ENCODE measurements at places on chromosomes 7 and 10.

DNA sequence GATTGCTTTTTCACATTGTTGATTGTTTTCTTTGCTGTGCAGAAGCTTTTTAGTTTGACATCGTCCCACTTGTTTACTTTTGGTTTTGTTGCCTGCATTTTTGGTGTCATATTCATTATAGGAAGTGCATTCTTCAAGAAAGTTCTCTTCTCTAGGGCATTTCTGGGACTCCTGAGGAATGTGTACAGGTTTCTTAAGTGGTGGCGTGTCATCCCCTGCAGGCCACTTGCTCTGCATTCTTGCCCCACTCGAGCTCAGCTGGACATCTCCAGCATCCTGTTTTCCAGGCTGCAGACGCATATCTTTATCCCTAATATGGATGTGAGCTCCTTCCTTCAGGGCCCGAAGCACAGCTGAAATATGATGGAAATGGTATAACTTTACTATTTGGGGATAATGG is 255.6 kb upstream of the HABP2 start:
- H3K4me1 ChIP-seq = peaks cover 2% of the 10 kb centered on the region
- H3K27me3 ChIP-seq = no peaks in the 10 kb centered on the region
- H3K4me3 ChIP-seq = no peak overlapping the region
- no peak for DNase-seq

DNA sequence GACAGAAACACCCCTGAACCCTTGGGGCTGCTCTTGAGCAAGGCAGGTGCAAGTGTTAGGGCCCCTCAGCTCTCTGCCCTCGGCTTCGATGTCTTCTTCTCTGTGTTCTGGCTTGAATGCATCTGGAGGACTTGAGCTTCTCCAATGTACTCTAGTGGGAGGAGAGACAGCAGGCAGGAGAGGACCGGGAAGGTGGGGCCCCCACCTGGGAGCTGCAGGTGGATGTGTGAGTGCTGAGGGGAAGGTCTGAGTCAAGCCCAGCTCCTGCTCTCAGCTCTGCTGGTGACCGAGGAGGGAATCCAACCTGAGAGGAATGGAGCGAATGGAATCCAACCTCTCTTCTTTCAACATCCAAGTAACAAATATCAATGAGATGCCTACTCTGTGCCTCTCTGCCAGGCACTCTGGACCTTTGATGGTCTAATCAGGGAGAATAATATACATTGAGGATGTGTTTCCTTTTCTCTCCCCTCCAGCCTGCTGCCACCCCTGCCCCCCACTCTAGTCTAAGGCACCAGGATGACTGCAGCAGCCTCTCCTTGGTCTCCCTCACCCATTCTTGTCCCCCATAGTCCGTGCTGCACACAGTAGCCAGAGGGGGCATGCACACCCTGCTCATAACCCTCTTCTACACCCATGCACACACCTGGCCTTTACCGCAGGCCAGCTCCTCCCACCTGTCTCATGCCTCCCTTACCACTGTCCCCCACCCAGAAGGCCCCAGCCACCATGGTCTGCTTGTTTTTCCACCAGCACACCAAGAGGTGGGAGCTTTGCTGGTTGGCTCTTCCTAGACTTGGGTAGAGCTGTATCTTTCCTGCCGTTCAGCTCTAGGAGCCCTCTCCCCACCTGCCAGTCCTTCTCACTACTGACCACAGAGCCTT is 13.6 kb downstream of the TBATA start:
- H3K27ac ChIP-seq = no peak overlapping the region
- H3K4me3 ChIP-seq = no peak overlapping the region
- H3K4me1 ChIP-seq = no peaks in the 10 kb centered on the region

DNA sequence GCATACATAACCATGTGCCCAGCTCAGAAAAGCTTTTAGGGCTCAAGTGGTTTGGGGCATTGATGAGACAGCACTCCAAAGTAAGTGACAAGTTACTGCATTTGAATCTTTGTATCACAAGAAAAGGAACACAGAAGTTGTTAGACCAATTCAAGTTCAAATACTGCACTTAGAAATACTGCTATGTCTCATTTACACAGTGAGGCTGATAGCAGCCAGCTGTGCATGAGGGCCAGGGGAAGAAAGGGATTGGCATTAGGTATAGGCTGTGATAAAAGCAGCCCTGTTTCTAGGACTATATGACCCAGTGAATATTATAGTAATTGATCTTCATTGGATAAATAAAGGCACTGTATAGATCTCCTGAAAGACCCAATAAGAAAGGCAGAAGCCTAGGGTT is 197.8 kb upstream of the SORCS1 start:
- no peaks in the 10 kb centered on the region for H3K27me3 ChIP-seq
- no peaks in the 10 kb centered on the region for H3K4me1 ChIP-seq
- no peaks in the 10 kb centered on the region for H3K36me3 ChIP-seq
- no peak for DNase-seq
- no peak overlapping the region for H3K4me3 ChIP-seq

DNA sequence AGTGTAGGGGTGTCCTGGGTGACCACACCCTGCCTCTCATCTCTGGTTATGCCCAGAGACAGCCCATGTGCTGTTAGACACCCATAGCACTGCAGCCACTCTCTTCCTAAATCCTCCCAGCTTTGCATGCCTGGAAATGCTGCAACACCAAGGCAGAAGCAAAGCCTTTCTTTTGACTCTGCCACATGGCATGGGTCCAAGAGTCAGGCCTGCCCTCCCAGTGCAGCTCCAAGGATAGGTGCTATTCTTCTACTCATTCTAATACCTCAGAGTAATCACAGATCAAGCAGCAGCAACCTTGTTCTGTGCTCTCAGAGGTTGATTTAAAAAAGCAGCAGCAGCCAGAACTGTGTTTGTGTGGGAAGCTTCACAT is 23.4 kb downstream of the FRMPD2 start:
- no peaks in the 10 kb centered on the region for H3K36me3 ChIP-seq
- H3K4me1 ChIP-seq = peaks cover 11% of the 10 kb centered on the region
- no peak for DNase-seq

DNA sequence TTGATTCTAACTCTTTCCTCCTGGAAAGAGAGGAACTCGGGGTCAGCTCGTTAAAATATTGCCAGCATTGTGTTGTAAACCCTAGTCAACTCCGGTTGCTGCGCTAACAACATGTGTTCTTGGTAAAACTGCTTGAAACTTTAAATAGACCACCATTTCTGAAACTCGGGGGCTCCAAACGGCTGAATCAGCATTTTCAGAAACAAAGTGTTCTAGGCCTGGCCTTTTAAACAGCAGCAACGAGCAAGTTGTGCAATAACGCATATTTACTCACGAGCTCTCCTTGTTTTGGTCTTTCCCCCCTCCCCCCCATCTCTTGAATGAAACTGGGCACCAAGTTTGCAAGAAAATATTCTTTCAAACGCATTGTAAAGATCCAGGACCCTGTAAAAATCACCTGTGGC is 9.2 kb upstream of the GRB10 start:
- no peak for DNase-seq
- H3K27ac ChIP-seq = no peak overlapping the region
- H3K27me3 ChIP-seq = peaks cover 15% of the 10 kb centered on the region

GRCh38 chr7:159107161-159107892 is 37.3 kb downstream of the VIPR2 start:
- H3K4me1 ChIP-seq = no peaks in the 10 kb centered on the region
- H3K27me3 ChIP-seq = peaks cover 38% of the 10 kb centered on the region
- H3K36me3 ChIP-seq = no peaks in the 10 kb centered on the region
- no peak overlapping the region for H3K4me3 ChIP-seq
- no peak for DNase-seq
- no peak overlapping the region for H3K27ac ChIP-seq

DNA sequence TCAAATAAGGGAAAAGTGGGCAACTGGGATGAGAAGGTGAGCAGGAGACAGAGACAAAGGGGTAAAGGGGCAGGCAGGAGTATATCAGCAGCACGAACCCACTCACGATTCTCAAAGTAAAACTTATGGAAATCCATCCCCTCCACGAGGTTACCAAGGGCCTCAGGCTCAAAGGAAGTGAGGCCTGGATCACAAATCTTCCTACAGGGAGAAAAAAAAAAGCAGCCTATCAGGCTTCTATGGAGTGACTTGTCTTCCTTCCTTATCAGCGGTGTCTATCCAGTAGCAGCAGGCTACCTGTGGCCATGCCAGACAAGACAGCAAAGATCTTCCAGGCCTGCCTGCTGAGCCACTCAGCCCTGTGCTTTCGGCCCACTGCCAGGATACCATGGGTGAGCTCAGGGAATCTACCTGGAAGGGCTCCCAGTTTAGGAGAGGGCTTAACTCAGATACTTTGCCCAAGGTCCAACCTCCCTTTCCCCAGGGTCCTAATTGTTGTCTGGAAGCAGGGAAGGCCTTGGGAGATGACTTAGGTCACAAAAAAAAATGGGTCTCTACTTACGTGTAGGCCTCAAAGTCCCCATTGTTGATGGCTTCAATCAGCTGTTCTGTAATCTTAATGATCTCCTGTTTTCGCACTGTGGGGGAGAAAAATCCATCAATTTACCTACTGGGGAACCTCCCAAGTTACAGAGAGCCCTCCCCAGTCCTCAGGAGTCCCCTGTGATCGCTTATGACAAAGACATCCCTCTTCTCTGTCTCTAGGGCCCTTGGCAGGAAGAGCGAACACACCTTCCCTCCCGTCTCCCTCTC is 5.7 kb upstream of the NDST2 start:
- H3K4me1 ChIP-seq = no peaks in the 10 kb centered on the region
- DNase-seq = no peak
- H3K27ac ChIP-seq = no peak overlapping the region
- no peaks in the 10 kb centered on the region for H3K27me3 ChIP-seq
- peaks cover 14% of the 10 kb centered on the region for H3K36me3 ChIP-seq
- H3K4me3 ChIP-seq = no peak overlapping the region

DNA sequence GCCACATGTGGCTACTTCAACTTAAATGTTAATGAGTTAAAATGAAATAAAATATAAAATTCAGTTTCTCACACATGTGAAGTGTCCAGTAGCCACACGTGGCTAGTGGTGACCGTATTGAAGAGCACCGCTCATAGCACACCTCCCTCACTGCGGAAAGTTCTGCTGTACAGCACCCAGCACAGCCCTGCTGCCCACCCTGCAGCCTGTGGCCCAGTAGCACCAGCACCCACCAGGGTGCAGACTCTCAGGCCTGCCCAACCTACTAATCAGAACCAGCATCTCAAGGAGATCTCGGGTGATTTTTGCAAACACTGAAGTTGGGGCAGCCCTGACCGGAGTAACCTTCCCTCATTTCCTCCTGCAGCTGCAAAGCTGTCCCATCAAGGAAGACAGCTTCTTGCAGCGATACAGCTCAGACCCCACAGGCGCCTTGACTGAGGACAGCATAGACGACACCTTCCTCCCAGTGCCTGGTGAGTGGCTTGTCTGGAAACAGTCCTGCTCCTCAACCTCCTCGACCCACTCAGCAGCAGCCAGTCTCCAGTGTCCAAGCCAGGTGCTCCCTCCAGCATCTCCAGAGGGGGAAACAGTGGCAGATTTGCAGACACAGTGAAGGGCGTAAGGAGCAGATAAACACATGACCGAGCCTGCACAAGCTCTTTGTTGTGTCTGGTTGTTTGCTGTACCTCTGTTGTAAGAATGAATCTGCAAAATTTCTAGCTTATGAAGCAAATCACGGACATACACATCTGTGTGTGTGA is 162.8 kb upstream of the LANCL2 start:
- peaks cover 2% of the 10 kb centered on the region for H3K4me1 ChIP-seq
- H3K27ac ChIP-seq = no peak overlapping the region
- H3K36me3 ChIP-seq = peaks cover 72% of the 10 kb centered on the region
- no peak for DNase-seq
- no peak overlapping the region for H3K4me3 ChIP-seq

DNA sequence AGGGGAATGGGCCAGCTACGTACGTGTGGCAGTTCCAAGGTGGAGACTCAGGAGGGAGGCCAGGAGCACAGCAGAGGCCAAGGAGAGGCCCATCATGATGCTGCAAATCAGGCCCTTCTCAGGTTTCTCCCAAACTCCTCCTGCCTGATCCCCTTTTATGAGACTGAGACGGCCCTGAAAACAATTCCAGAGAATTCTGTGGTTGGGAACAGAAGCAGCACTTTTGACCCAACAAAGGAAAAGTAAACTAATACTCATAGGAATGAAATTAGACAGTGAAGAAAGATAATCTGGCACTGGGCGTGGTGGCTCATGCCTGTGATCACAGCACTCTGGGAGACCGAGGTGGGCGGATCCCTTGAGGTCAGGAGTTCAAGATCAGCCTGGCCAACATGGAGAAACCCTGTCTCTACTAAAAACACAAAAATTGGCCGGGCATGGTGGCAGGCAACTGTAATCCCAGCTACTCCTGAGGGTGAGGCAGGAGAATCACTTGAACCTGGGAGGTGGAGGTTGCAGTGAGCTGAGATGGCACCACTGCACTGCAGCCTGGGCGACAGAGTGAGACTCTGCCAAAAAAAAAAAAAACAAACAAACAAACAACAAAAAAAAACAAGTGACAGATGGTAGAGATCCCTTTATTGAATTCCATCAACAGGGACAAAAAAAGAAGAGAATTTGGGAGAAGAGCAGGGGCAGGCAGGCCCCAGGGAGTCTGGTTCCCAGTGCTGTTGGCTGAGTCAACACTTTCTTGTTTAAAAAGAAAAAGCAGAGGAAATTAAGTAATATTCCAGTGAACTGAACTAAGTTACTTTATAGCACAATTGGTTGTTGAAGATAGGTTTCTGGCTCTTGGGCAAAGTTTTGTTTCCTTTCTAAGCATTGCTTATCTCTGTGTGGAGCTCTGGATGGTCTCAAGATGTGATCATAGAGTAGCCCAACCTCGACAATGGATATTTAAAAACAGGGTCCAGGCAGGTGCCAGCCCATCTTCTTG is at the start of gene CCL26:
TSS of gene CCL26 (minus strand) at position 131 of the 997 bp plus-strand sequence. CDS start at position 96, 35 bp downstream.
- no peak within 1 kb of the TSS for H3K4me3 ChIP-seq
- H3K36me3 ChIP-seq = no peaks in the 10 kb centered on the region
- H3K27ac ChIP-seq = no peak within 1 kb of the TSS
- H3K4me1 ChIP-seq = no peaks in the 10 kb centered on the region

DNA sequence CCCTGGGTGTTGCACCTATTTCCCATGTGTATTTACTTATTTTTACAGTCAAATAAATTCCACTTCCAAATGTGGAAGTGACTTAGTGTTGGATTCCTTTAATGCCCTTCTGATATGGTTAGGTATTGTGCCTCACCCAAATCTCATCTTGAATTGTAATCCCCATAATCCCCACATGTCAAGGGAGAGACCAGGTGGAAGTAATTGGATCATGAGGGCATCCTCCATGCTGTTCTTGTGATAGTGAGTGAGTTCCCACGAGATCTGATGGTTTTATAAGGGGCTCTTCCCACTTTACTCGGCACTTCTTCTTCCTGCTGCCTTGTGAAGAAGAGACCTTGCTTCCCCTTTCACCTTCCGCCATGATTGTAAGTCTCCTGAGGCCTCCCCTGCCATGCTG is 136.9 kb downstream of the SNX10 start:
- no peak overlapping the region for H3K4me3 ChIP-seq
- no peaks in the 10 kb centered on the region for H3K36me3 ChIP-seq
- DNase-seq = no peak
- H3K27ac ChIP-seq = no peak overlapping the region

Measured in neuronal stem cell (in vitro differentiated cells).